ENCODE measurements at places on chromosomes 6 and 20.

DNA sequence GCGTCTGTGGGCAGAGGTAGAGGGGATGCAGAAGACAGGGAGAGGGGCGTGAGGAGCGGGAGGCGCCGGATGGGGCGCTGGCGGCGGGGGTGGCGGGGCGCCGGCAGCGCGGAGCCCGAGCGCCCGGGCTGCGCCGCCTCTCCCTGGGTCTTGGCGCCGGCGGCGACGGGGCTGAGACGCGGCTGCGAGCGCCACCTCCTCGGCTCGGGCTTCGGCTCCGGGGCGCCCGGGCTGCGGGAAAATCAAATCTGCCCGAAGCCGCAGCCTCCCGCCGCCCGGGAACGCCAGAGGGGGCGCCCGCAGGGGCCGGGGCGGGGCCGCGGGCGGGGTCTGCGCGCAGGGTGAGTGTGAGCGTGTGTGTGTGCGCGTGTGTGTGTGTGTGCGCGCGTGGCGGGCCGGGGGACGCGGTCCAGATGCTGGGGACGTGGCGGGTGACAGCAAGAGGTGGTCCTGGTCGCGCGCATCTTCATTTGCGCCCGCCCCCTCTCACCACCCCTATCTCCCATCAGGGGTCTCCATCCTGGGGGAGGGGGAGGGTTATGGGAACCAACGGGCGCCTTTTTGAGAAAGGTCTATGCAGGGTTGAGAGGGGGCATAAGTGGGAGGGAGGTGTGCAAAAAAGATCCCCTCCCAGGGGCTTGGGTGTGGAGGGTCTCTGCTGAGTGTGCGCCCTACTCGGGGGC, 646 bp upstream of the CPNE5 start:
- DNase-seq, result peak; percentile 69

DNA sequence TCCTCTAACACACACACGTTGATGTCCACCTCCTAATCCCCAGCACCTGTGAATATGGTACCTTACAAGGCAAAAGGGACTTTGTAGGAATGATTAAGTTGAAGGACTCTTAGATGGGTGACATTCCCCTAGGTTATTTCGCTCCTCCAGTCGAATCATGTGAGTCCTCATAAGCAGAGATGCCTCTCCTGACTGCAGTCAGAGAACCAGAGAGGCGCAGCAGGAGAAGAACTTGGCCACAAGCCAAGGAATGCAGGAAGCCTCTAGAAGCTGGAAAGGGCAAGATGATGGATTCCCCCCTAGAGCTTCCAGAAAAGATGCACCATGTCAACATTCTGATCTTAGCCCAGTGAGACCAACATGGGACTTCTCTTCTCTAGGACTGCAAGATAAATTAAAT, 133.1 kb upstream of the PTPRT start:
- no peak for DNase-seq

DNA sequence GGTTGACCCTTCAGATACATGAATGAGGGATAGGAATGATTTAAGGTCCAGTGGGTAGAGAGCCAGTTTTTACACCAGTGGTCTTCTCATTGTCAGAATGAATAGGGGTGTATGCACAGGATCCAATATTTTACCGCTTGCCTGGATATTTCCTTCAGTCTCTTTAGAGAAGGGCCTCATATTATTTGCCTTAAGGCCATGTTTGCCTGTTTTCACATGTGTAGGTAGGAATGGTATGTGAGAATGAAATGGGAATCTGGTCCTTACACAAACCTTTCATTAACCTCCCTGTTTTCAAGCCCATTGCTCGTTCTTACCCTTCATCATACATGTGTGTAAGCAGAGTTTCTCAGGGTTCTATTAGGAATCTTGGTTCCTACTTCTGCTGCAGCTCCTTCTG, 62.4 kb downstream of the LIN28B start:
- no peak for DNase-seq

DNA sequence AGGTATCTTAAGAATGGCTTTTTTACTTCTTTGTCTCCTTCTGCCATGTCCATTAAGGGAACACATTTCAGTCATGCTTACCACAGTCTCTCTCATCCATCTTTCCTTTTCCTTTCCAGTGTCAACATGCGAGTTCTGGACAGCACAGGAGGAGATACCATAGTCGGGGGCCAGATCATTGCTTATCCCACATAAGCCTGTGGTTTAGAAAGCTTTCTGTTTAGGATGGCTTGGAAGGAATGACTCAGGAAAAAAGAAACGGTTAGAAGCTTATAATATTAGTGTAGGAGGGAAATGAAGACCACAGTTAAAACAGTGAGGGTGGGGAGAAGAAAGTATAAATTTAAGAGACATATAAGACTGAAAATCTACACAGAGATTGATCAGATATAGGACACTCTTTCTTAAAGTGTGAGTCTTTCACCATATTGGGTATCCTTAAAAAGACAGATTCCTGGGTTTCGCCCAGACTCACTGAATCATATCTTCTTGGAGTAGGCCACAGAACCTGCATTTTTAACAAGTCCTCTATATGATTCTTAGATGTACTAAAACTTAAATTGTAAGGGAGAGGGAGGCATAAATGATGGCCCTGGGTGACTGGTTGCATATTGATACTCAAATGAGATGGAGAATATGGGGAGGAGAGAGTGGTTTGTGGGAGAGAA, 36.1 kb downstream of the DSE start:
- no peak for DNase-seq

DNA sequence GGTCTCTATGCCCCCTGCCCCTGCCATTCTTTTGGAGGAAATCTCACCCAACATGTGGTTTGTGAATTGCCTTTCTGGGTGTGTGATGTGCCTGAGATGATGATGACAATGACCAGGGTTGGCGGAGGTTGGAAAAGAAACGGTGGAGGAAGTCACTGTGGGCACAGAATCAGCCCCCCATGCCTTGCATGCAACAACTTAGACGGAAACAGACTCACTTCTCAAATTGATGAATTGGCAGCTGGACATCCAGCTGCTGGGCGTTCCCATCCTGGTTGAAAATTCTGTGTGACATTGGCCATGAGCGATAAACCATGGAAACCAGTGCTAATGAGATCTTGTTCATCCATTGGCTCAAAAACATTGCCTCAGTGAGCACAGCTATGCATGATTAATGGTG, 95.8 kb upstream of the LY86 start:
- no peak for DNase-seq

GRCh38 chr6:155373276-155373675, 59.0 kb upstream of the TFB1M start:
- DNase-seq, result no peak

GRCh38 chr6:150999576-150999975, 134.1 kb downstream of the MTHFD1L start:
- DNase-seq, result no peak

- peak; percentile 59 for DNase-seq
These were observed 1.3 kb downstream of the VEGFA start for GRCh38 chr6:43771210-43771857.

DNA sequence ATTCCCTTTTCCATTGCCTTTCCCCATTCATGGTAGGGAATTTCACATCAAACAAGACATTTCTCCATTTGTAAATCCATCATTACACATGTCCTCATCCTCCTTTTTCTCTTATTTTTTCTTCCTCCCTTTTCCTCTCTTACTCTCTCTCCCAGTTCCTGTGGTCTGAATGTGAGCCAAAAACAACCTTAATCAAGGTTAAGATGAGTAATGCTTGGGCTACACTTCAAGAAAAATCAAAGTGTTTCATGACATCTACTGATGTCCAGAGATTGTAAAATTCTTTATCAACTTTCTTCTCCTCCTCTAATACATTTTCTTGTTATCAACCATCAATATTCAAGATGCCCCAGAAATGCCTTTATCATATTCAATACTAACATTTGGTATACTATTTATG, 208.0 kb upstream of the PRND start:
- DNase-seq, result no peak

- no peak for DNase-seq
These were observed 1359.4 kb upstream of the GJE1 start for GRCh38 chr6:140773276-140773675.
